Left ventricle myocardium superior (tissue), 1 donor: ENCODE measurements at places on chromosomes 3 and 15. TPM values are rescaled to one million over a fixed set of nuclear protein-coding genes. Genes with fewer than 3 reads are reported as not detected.

DNA sequence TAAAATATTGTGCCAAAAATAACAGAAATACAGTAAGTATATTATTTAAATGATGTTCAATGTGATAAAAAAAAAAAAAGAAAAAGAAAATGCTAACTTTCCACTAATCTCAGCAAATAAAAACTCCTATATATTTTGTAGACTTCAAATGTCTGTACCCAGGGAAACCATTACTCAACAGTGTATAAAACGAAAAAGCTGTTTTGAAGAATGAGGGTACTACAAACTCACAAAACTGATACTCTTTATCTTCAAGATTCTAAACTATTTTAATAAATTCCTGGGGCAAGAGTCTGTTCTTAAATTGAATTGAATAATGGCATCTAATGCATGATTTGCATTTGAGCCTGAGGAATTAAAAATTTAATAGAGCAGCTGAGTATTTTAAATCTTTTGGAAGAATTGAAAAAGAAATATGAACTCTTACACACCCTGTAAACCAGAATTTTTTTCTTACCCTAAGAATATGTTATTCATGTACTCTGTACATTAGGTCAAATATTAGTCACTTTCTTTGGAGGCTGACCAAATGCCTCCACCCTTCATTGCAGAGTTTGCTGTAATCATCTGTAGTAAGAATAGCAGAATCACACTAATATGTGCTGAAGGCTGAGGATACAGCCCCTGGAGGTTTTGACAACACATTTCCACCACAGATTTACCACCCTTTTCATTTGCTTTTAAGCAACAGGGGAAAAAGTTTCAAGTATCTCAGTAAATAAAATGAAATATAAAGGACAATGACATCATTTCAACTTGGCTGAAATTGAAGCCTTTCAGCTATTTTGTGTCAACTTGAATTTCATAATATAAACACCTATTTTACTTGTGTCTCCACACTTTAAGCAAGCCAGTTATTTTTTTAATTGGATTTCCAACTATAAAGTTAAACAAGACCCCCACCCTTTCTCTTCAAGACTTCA is 79.7 kb downstream of the FBN1 start:
- no peak for DNase-seq

GRCh38 chr3:18738393-18739098 is 313.4 kb upstream of the SATB1 start:
- DNase-seq: no peak

GRCh38 chr3:171262431-171262830 is 197.8 kb downstream of the TNIK start:
- no peak for DNase-seq

DNA sequence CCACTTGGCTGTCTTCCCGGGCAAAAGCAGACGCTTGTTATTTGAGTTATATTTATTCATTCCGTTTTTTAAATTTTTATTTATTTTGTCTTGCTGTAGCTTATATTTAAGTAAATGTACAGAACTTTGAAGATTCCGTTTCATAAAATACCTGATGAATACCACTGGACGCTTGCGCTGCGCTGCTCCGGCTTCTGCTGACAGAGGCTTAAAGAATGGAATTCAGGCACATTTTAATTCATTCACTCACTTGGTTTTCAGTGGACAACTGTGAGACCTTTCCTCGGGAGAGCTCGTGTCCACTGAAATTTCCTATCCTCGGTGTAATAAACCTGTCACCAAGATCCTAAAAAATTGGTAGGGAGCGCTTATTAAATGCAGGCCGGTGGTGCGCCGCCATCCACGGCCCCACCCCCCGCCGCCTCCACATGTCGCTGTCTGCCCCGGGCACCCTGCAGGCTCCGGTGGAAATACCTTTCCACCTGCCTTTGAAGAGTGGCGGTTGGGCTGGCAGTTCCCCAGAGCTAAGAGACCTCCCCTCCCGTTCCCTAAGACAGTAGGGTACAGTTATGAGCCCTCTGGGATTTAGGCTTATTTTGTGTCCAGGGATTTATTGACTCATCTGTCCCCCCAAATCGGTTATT is 62.5 kb upstream of the UBE2E1 start:
- DNase-seq: no peak

- no peak for DNase-seq
Observed at GRCh38 chr15:35136321-35137189, 51.5 kb upstream of the NANOGP8 start.

DNA sequence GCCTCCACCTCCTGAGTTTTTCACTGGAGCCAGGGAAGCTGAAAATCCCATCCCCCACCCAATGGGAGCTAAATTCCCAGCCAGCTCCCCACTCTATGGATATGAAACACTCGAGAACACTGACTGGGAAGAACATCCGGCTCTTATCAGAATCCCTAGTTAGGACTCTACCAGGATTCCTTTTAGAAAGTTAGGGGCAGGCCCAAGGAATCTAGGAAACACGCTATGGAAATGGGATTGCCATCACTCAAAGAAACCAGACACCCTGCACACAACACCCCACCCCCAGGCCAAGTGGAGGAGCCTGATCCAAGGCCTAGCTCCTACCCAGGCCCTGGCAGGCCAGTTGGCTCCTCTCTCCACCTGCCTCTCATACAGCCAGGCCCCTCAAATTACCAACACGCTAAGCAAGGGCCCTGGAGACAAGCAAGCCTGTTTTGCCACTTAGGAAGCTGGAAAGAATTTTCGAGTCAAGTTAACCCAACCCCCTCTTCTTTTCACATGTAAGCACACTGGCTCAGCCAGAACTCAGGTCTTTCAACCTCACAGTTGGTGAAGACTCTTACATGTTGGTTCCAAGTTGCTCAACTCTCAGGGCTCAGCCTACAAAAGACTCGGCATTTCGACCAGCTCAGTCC is 75.5 kb downstream of the RBPMS2 start:
- peak; percentile 67 for DNase-seq

GRCh38 chr3:52041118-52041731 is 15.1 kb downstream of the DUSP7 start:
- no peak for DNase-seq

GRCh38 chr3:70646635-70647034 is 334.2 kb upstream of the MDFIC2 start:
- no peak for DNase-seq

GRCh38 chr3:150146991-150147761 is 176.5 kb upstream of the PFN2 start:
- no peak for DNase-seq

DNA sequence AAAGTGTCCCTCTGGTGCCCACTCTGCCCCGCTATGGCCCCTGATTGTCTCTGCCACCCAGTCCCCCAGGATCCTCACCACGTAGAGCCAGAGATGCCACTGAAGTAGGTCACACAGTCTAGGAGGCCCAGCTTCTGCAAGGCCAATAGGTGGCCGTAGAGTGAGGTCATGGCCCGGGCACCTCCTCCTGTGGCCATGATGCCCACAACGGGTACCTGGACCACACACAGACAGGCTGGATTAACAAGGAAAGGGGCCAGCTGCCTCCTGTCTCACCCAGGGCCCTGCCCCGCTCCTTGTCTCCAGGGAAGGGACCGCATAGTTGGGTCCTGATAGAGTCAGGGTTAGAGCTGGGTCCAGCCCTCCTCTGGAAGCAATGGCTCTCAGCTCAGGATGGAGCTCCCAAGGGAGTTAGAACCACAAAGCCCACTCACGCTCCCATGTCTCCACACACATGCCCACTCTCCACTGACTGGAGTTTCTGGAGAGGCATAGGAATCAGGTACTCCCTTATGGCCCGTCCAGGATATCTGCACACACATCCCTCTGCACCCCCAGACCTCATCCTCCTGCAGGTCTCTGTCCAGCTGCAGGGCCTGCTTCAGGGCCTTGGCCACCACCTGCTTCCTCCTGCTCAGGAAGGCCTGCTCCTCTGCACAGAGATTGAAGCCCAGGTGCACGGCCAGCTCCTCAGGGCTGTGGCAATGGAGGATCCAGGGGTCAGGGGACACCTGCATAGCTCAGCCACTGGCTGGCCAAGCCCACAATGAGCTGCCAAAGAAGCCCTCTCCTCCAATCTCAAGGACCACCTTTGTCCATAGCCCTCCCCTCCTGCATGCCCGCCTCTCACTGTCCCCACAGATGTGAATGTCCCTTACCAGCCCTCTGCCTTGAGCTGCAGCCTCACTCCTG is 13.2 kb downstream of the PLA2G4D start:
- no peak for DNase-seq

DNA sequence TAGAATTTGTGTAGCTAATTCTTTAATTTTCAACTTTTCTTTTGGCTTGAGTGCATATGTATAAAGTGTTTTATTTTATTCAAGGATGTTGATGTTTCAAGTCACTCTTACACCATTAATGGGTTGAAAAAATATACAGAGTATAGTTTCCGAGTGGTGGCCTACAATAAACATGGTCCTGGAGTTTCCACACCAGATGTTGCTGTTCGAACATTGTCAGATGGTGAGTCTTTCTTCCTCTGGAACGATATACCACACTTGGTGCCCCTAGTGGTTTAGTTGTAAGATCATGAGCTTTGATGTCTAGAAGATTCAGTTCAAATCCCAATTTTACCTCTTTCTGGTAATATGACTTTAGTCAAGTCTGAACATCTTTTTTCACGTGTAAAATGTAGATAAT is 119.3 kb downstream of the HCN4 start:
- no peak for DNase-seq

FRMD5 gene
- 42.5 TPM for total RNA-seq

LYZL4 gene
- total RNA-seq: not detected

GOLGA8M gene
- total RNA-seq: 1.4 TPM

SLC7A14 gene
- not detected for total RNA-seq
